IMR-90 (cell line): ENCODE measurements at places on chromosomes 11 and 22. TPM values are rescaled to one million over a fixed set of nuclear protein-coding genes. Genes with fewer than 3 reads are reported as not detected.
A peak's percentile ranks its signal among the peaks of the same experiment; 100 is the strongest.

MIAT gene
- total RNA-seq: 0.54 and 1.1 TPM in 2 replicates

NCF4 gene
- not detected in 2 replicates for total RNA-seq

DNA sequence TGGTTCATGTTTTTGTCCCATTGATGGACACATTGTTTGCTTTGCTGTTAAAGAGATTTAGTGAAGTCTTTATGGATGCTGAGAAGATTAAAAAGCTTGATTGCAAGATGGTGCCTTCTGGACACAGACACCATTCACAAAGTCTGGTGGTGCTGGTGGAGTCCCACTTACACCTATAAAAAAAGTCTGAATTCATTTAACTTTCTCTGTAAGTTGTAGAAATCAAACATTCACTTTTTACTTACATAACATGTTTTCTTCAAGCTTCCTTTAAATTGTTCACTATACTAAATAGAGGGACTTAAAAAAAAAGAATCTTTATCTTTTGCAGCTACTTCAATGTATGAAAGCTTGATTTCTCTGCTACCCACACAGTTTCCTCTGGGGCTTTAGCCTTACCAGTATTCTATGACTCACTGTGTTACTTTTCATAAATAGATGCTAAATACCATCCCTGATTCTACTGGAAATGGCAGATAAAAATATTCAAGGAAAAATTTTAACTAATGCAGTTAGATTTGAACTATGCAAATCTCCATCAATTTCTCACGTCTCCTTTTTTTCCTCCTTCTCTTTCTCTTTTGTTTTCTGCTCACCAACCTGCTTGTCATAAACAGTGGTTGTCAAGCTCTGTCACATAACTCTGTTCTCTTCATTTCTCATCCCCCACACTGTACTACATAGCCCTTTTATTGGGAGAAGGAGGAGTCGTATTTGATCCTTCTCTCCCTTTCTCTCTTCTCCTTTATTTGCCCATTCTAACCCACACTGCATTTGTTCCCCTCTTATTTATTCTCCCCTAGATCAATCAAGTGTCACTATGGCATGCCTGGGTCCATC lies 89.7 kb downstream of the FAM76B start:
- peak; percentile 49 for DNase-seq

DNA sequence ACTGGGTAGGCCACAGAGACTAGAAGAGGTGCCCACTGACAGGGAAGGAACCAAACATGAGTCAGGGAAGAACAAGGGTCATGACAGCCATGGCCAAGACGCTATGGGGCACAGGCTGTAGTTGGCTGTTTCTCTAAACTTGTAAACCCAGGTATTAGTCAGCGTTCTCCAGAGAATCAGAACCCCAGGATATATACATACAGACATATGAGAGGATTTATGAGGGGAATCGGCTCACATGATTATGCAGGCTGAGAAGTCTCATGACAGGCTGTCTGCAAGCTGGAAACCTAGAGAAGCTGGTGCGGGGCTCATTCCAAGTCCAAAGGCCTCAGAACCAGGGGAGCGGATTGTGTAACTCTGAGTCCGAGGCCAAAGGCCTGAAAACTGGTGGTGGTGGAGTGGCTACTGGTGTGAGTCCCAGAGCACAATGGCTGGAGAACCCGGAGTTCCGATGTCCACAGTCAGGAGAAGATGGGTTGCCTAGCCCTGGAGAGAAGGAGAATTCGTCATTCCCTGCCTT lies 29.7 kb upstream of the CD81 start:
- no peak for DNase-seq

- no peak for DNase-seq
These were observed 172.0 kb upstream of the MTMR2 start for GRCh38 chr11:96095884-96096303.
